ENCODE measurements at places on chromosomes 6 and 20. TPM values are rescaled to one million over a fixed set of nuclear protein-coding genes. Genes with fewer than 3 reads are reported as not detected.

DNA sequence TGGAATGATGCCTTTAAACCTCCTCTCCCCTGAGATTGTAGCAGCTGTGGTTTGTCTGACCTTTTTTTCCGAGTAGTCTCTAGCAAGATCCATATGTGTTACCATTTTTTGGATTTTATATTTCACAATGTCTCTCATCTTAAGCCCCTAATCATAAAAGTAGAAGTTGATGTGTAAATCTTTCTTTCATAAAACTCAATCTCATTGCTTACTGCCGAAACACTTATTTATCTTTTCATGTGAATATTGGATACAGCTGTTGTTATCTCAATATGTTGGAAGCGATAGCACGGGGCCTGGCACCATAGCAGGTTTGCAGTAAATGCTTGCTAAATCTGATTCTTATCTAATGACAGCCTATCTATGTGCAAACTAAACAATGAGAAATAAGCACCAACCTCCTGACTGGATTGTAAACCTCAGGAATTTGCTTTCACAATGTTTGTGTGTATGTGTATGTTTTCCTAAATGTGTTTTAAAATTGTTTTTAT is 14.2 kb downstream of the SMPDL3A start:
- H3K4me3 ChIP-seq = no peak overlapping the region
- H3K27me3 ChIP-seq = no peaks in the 10 kb centered on the region
- H3K4me1 ChIP-seq = peaks cover 51% of the 10 kb centered on the region
- H3K27ac ChIP-seq = peak overlapping the region; percentile 2

DNA sequence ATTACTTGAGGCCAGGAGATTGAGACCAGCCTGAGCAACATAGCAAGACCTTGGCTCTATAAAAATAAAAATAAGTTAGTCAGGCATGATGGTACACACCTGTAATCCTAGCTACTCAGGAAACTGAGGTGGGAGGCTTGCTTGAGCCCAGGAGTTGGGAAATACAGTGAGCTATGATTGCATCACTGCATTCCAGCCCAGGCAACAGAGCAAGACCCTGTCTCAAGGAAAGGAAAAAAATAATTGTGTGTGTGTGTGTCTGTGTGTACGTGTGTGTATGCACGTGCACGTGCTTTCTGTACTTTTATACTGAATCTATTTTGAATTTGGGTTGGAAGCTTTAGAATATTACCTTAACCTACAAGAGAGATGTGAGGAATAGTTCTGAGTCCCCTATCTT is 58.9 kb downstream of the KIZ start:
- H3K36me3 ChIP-seq = no peaks in the 10 kb centered on the region
- H3K27ac ChIP-seq = peak overlapping the region; percentile 48
- H3K4me1 ChIP-seq = peaks cover 9% of the 10 kb centered on the region
- H3K27me3 ChIP-seq = no peaks in the 10 kb centered on the region
- no peak for DNase-seq

- H3K4me1 ChIP-seq = no peaks in the 10 kb centered on the region
- H3K4me3 ChIP-seq = no peak overlapping the region
- DNase-seq = no peak
- H3K27me3 ChIP-seq = no peaks in the 10 kb centered on the region
These were observed 7.0 kb downstream of the MICAL1 start for GRCh38 chr6:109448615-109449014.

- no peak for DNase-seq
- H3K36me3 ChIP-seq = no peaks in the 10 kb centered on the region
- no peaks in the 10 kb centered on the region for H3K27me3 ChIP-seq
- no peak overlapping the region for H3K4me3 ChIP-seq
- no peaks in the 10 kb centered on the region for H3K4me1 ChIP-seq
These were observed 85.4 kb downstream of the CHMP4B start for GRCh38 chr20:33896509-33896908.

Gene EYA4
- total RNA-seq = not detected

Gene FRMD1
- 86.4 TPM for total RNA-seq

Measured in transverse colon (tissue), 4 donors.